ENCODE measurements at places on chromosomes 5 and 9.
A peak's percentile ranks its signal among the peaks of the same experiment; 100 is the strongest.

DNA sequence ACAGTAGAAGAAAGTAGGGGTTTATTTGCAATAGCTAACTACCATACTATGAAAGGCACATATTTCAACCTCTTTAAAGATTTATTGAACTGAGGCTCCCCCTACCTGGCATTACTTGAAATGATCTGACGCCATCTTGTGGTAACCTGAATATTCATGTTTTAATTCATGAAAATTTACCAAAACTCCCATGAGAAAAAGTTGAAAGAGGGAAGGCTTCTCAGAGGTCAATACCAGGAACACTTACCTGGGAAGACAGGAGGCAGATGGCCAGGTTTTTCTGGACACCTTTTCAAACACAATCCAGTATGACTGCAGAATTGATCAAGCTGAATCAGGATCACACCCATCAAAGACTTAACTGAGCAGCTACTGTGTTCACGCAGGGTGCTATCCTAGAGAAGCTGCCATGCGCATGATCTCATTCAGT is 9.4 kb downstream of the PRELID2 start:
- peak; percentile 46 for DNase-seq

GRCh38 chr9:136057236-136058081 is 37.6 kb downstream of the NACC2 start:
- no peak for DNase-seq

GRCh38 chr5:1322036-1322900 is 22.6 kb downstream of the CLPTM1L start:
- DNase-seq = no peak

- DNase-seq = peak; percentile 36
Measured at GRCh38 chr5:82984786-82985735, 92.1 kb downstream of the TMEM167A start.

GRCh38 chr5:93580927-93581445 is at the start of gene NR2F1-AS1:
Gene NR2F1-AS1, minus strand, starts transcription at chr5:93581219.
- DNase-seq = no peak

DNA sequence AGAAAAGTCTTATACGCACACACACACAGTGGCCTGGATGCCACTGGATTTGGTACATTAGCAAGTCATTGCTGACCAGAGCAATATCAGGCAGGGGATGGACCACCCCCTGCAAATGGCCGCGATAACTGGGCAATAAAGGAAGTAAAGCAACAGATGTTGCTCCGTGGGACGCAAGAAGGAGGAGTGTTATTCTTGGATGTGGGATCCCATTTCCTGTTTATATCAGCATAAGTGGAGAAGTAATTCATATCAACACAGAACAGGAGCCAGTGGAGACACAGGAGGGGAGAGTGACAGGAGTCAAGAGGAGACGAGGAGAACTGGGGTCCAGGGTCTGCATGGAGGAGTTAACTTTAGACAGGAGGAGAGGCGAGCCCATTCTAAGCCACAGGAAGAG is 18.4 kb downstream of the RUFY1 start:
- no peak for DNase-seq

GRCh38 chr5:6082685-6083084 is 295.7 kb downstream of the MED10 start:
- DNase-seq = no peak

DNA sequence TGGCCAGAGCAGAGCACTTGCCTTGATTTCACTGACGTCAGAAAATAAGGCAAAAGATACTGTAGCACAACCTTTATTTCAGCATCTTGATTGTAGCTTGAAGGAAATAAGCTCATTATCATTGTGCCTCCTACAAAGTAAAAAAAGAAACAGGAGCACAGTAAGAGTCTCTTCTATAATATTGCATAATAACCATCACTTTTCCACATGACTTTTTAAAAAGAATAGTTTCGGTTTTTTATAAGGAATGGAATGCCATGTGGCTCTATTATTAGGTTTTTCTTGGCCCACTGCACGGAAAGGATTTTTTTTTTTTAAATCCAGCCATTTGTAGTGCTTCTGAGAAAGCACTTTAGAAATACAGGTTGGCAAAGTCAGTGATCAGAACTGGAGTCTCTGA is 655.3 kb downstream of the LRRC70 start:
- DNase-seq = no peak

DNA sequence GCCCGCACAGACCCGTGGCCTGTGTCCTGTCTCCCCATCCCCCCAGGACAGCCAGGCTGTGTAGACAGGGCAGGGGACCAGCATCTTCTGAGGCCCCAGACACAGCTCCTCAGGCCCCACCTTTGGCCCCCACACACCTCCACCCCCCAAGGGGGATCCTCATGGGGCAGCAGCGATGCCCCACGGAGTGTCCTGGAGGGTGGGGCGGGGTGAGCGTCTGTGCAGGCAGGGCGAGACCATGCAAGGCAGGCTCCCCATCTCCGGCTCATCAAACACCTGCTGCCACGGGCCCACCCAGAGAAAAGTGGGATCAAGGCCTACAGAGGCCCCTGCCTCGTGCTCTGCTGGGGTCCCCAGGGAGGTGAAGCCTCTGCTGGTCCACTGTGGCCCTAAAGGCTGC is 118.7 kb upstream of the FOXD4L5 start:
- DNase-seq = no peak

DNA sequence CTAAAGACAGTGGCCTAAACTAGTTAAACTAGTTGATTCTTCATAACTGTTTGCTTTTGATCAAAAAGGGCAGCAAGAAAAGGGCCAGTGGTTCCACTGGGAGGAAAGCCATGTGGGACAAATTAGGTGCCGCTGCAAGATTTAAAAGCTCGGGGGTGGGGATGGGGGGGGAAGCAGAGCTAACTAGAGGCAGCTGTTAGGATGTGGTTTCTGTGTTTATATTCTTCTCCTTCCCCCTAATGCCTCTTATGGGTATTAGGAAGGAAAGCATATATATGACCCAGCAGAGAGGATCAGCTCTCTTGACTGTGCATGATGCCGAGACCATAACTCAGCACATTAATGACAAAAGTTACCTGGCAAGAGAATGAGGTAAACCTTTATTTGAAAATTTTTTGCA is 65.7 kb downstream of the EFNA5 start:
- no peak for DNase-seq

DNA sequence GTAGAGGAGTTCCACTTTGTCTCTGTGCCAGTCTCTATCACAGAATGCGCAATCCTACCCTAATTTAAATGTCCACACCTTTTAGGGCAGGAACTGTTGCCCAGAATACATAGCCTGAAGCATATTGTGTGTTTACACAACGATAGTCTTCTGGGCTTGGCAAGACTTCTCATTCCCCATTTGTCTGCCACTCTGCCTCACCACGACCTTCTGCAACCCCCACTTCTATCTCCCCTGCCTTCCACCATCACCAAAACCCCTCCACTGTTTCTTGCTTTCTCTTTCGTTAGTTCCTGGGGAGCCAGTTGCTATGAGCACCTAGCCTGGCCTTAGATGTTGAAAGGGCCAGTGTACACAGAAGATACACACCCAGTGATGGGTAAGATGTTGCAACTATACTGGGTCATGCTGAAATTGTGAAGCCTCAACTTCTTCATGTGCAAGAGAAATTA is 883 bp upstream of the RNF145 start:
- no peak for DNase-seq

GRCh38 chr9:9612270-9612669 is 1000.5 kb downstream of the PTPRD start:
- no peak for DNase-seq

DNA sequence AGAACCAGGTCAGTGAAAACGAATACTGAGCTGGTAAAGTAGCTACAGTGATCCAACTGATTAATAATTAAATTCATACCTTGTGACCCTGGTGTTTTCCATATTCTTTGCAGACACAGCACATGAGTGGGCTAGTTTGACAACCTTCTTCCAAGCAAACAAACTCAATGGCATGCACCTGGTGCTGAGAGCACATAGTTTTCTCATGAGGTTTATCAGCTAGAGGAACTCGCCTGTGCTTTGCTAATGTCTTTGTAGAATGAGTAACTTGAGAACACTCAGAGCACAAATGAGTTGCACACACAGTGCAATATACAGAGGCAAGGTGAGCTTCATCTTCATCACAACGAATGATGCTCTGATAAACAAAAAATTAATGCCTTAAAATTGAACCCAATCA is 12.6 kb downstream of the TRIM23 start:
- DNase-seq = peak; percentile 17

GRCh38 chr5:170294057-170294456 is 3.5 kb downstream of the LCP2 start:
- DNase-seq = no peak

DNA sequence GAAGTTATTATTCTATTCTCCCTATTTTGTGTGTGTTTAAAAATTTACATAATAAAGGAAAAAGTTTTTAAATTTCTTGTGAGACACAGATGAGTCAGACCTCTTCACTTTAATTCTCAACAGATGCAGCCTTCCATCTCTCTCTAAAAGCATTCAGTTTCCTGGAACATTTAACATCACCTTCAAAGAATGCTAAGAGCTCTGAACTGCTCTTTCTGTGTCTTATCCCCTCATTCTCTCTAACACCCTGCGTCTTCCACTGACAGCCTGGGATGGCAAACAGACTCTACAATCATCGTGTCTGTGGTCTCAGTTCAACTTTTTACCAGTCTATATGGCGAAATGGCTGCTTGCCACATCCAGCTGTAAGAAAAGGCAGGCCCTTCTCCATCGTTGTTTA is 173.0 kb downstream of the HINT1 start:
- DNase-seq = no peak

GRCh38 chr9:33921967-33922895 is 105.3 kb downstream of the UBE2R2 start:
- DNase-seq = no peak

GRCh38 chr9:87167582-87167981 is 220.3 kb upstream of the GAS1 start:
- no peak for DNase-seq

DNA sequence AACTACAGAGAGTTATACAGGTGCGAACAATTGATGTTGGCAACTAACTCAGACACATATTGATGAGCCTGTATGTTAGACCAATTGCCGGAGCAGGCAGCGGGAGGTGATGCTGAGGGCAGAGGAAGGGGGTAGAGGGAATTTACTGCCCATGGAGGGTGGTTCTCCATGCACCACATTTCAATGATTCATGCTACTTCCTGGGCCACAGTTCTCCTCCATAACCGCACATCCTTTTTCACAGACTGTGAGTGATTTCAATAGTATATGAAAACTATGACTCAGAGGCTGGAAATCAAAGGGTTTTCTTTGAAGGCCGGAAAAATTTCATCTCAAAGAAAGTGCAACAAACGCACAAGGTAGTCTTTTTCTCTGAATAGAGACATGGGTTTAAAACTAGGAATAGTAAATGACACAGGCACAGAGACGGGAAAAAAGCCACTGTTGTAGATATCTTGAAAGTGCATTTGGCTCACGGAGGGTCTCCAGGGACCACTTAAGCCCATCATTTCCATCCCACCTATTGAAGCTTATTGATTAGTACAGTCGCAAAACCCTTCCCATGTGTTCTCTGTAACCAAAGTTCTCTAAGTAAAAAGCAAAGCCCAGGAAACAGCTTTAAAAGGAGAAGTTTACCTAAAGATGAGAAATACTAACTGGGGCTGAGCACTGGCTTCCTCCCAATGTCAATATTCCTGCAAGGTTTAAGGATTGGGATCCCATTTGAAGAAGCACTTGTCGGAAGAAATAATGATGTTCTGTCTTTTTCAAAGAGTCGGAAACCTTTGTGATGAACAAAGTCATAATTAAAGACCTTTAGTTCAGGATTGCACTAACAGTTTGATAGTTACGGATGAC is 28.0 kb upstream of the ADAM19 start:
- no peak for DNase-seq

DNA sequence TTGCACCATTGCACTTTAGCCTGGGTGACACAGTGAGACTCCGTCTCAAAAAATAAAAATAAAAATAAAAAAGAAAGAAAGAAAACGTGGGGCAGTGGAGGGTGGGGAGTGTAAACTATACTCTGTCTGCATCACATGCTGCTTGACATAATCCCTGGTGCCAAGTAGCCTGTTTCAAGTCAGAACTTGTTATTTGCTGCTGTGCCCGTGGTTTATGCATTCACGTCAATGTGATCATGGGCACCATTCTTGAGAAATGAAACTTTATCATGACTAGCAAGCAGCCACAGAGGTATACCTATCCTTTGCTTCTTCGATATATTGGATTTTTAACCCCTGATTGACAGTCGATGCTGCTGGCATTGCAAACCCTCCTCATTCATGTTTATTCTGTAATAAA is 4.1 kb upstream of the SMU1 start:
- DNase-seq = no peak

DNA sequence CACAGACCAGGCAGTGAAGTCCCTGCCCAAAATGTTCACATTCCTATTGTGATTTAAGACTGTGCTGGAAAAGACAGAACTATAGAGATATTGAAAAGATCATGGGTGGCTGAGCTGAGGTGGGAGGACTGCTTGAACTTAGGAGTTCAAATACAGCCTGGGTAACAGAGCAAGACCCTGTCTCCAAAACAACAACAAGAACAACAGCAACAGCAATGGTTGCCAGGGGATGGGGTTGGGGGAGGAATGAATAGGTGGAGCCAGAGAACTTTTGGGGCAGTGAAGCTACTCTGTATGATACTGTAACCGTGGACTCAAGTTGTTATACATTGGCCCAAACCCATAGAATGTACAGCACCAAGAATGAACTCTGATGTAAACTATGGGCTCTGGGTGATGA is 88.2 kb downstream of the DCP2 start:
- DNase-seq = no peak

DNA sequence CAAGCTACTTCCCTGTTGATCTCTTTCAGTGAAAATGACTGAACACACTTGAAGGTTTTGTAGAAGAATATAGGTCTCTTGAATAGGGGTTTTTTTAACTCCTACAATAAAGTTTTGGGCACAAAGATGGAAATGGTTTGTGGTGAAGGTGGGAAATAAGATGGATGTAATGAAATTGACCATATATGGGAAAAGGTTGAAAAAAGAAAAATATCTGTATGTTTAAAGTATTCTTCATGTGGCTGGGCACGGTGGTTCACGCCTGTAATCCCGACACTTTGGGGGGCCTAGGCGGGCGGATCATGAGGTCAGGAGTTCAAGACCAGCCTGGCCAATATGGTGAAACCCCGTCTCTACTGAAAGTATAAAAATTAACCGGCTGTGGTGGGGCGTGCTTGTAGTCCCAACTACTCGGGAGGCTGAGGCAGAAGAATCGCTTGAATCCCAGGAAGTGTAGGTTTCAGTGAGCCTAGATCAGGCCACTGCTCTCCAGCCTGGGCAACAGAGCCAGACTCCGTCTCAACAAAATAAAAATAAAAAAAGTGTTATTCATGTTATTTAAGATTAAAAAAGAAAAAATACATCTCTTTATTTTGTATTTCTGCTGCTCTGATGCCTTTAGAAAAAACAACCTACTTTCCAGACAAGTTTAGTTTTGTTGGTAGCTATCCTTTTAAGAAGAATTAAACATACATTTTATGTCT is 2.2 kb downstream of the RBM27 start:
- DNase-seq = no peak

GRCh38 chr9:94149696-94150095 is 65.4 kb downstream of the PTPDC1 start:
- DNase-seq = no peak
